Neural progenitor cell (in vitro differentiated cells): ENCODE measurements at places on chromosomes 6 and 20. TPM values are rescaled to one million over a fixed set of nuclear protein-coding genes. Genes with fewer than 3 reads are reported as not detected.

Gene IMPG1
- not detected in 2 replicates for total RNA-seq

Gene DZANK1
- total RNA-seq = 5.3 and 8.3 TPM in 2 replicates

Gene GABRR1
- total RNA-seq = not detected in 2 replicates

GRCh38 chr6:111566873-111567517, 38.7 kb downstream of the TRAF3IP2 start:
- peaks cover 25% of the 10 kb centered on the region for H3K4me1 ChIP-seq
- no peak for DNase-seq

DNA sequence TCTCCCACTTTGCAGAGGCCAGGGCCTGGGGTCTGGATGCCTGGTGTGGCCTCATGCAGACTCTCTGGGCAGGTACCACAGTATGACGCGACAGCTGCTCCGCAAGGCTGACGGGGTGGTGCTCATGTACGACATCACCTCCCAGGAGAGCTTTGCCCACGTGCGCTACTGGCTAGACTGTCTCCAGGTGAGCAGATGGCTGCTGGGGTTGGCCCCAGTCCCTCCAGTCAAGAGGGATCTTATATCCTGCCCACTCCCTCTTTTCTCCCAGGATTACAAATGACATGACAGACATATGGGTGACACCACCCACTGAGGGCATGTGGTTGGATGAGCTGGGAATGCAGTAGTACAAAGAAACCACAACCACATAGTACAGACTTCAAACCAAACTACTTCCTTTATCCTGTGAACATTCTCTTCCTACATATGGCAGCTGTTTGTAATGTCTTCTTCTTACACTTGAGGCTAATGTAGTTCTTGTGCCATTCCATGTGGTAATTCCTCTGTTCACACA, 29.9 kb downstream of the RAB44 start:
- no peak overlapping the region for H3K27ac ChIP-seq
- H3K4me3 ChIP-seq = no peak overlapping the region
- no peaks in the 10 kb centered on the region for H3K27me3 ChIP-seq
- DNase-seq = no peak
- H3K4me1 ChIP-seq = peaks cover 4% of the 10 kb centered on the region

DNA sequence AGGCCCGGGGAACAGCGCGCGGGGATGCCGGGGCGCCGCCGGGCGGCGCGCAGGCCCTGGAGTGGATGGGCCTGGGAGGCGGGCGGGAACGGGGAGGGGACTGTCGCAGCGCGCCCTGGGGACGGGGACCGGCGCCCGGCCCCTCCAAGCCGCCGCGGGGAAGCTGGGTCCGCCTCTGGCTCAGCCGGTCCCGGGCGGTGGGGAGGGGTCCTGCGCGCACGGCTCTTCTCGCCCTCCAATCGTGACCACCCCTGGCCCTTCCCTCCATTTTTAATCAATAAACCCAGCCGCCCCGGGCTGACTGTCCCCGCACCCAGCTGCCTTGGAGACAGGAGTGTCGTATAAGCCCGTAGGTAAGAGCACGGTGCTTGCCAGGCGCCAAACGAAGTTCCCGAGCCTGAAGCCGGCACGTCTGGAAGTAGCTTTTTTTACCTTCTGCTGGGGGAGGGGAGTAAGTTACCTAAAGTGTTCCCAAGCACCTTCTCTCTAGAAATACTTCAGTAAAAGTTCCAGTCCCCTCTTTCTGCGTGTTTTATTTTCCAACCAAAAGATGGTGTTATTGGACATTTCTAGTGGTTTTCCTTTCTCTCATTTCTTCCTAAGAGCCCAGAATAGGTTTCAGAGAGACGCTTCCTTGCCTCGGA, 780 bp upstream of the TAF4 start:
- peak; percentile 88 for DNase-seq
- peak overlapping the region; percentile 63 for H3K4me3 ChIP-seq
- no peaks in the 10 kb centered on the region for H3K27me3 ChIP-seq
- H3K4me1 ChIP-seq = peaks cover 22% of the 10 kb centered on the region
- H3K27ac ChIP-seq = peak overlapping the region; percentile 83

GRCh38 chr20:5918856-5919625, 31.3 kb downstream of the TRMT6 start:
- no peak overlapping the region for H3K27ac ChIP-seq
- no peaks in the 10 kb centered on the region for H3K4me1 ChIP-seq
- no peaks in the 10 kb centered on the region for H3K27me3 ChIP-seq

DNA sequence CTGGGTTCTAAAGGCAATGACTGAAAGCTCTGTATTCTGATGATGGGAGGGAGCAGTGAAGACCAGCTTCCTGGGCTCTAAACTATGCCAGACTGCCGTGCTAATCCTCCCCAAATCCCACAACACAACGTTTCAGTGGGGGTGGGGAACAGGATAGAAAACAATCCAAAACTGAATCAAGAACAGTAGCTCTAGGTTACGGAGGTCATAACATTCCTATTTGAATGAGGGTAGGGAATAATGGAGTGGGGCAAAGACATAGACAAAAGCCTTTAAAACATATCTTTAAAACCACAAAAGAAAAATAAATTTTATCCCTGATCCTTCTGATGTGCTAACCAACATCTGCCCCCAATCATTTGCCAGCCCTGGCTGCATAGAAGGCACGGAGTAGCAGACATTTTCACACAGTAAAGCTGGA, 7.8 kb downstream of the USP49 start:
- H3K27me3 ChIP-seq = no peaks in the 10 kb centered on the region
- peak; percentile 85 for DNase-seq
- peaks cover 39% of the 10 kb centered on the region for H3K4me1 ChIP-seq
- H3K27ac ChIP-seq = peak overlapping the region; percentile 78
- peak overlapping the region; percentile 38 for H3K4me3 ChIP-seq
